ENCODE measurements at places on chromosomes 4 and X.

GRCh38 chrX:55715847-55716246 is 1.7 kb upstream of the RRAGB start:
- no peak for DNase-seq

DNA sequence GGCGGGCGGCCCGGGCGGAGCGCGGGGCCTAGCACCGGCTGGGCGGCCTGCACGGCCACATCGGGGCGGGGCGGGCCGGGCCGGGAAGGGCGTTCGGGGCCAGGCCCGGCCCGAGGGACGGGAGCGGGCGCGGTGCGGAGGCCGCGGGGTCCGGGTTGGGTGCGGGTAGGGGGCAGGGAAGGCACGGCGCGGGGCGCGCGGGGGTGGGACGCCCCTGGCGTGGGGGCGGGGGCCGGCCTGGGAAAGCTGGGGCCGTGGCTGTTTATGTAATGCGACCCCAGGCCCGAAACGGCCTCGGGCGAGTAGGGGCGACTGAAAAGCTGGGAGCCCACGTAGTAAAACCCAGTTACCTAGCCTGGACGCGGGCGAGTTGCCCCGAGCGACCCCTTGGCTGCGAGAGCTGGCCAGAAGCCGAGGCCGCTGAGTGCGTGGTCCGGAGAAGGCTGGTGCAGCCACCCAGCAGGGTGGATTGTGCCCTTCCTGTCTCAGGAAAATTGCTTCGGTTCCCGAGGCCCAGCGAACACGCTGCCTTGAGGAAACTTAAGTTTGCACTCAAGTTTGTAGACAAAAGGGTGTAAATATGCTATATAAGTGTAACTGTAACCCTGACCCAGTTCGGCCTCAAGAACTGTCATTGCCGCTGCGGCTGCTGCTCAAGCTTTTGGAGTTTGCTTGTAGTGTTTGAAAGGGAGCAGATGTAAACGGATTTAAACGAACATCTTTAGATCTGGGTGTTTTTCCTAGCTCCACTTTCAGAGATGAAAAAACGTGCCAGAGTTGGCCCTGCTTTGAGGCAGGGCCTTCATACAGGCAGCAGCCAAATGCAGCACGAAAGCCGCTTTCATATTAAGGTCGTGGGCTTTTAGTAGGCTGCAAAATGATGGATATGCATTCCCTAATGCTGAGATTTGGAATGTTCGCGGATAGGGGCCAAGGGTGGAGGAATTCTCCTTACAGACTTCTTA is 674 bp downstream of the SEC24B start:
- no peak for DNase-seq

DNA sequence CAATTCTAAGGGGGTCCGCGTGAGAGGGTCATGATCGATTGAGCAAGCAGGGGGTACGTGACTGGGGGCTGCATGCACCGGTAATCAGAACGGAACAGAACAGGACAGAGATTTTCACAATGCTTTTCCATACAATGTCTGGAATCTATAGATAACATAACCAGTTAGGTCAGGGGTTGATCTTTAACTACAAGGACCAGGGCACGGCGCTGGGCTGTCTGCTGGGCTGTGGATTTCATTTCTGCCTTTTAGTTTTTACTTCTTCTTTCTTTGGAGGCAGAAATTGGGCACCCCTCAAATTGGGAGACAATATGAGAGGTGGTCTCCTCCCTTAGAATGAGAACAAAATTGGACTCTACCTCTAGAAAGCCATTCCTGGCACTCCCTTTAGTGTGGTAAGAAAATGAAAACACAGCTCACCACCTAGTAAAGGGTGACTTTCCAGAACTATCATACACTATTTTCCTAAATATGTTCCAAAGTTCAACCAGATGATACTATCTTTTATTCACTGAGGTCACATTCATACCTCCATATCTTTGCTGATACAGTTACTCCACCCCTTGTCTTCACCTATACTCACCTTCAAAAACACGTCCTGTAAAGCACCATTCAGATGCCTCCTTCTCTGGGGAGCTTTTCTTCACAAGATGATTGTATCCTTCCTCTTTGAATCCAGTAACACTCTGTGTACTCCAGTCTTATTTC is 1058.3 kb upstream of the SLIT2 start:
- DNase-seq, result no peak

DNA sequence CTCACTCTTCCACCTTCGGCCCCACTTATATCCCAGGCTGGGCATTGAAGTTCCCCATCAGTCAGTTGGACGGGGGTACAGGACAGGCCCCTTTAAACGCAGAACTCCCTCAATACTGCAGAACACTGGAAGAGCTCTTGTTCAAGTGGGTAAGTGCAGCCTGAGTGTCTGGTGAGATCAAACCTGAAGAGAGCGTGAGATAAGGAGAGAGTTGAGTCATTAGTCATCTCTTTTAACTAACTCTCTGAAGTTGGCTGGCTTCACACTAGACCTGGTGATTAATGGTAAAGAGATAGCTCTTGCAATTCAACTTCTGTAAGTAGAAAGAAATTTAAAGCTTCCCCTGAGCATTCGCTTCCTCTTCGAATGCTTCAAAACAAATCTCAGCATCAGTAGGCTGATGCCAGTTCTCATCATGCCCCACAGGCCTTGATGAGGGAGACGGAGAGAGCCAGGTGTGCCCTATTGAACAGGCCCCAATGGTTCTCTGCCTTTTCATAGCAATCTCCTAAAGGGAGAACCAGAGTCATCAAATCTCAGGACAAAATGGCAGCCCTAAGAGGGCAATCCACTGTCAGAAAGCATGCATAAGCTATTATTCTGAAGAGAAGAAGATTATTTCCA is 41.0 kb upstream of the JADE1 start:
- DNase-seq, result no peak

- no peak for DNase-seq
Observed at GRCh38 chr4:68906780-68907137, 44.8 kb downstream of the UGT2A3 start.

GRCh38 chrX:78573630-78574029 is 85.5 kb downstream of the RTL3 start:
- DNase-seq, result no peak

DNA sequence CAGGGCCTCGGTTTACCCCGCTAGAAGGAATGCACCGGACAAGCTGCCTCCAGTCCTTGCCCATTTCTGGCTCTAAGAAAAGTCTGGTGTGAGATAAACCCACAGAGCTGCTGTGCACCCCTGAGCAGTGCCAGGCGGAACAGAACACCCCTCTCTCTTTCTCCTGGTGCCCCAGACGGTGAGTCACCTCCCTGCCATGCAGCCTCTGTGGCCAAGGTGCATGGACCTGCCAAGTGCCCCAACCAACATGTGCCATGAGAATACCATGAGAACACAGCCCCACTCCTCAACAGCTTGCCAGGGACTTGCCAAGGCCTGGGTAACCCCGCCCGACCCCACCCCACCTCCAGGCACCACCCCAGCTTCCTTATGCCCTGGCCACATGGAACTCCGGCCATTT is 47.7 kb upstream of the MAN2B2 start:
- no peak for DNase-seq

DNA sequence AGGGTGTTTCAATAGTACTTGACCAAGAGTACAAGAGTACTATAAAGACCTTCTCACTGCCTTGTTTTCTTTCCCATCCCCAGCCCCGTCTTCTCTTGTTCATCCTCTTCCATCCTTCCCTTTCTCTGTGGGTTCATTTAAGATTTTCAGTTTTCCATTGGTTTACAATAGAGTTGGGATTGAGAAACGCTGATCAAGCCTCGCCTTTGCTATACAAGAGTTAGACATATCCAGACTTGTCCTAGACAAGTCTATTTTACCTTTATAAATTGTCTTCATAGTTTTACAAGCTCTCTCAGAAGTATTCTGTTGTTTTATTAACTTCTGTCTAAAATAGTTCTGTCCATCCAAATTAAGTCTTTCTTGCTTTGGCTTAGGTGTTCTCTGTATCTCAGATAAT is 29.6 kb upstream of the SCML1 start:
- no peak for DNase-seq

GRCh38 chr4:23945451-23946017 is 55.7 kb upstream of the PPARGC1A start:
- DNase-seq, result no peak

DNA sequence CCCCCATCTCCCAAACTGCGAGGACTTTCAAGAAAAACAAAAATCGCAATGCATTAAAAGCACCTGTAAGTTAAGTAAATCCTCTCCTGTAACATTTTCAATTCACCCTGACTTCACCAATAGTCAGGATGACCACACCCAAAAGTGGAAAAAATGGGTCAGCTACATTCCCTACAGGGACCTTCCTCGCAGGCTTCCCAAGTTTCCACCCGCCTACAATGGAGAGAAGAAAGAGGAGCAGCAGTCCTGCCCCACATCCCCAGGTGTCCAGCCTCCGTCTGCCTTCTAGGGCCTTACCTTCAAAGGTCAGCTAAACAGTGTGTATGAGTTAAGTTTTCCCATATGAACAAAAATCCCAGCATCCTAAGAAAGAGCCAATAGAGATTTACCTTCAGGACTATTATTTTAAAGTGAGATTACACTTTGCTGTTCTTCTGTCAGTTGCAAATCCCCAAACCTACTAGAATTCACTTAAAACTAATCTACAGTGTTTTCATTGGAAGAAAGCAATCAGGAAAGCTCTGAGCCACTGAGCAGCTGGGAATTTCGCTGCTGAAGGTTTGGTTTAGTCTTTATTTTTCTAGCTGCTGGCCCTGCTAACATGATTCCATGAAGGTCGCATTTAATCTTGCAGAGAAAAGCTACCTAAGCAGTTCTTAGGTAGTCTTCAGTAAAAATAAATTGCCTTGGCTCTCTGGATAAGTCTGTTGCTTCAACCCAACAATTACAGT is 12.5 kb downstream of the IRF2 start:
- no peak for DNase-seq

- no peak for DNase-seq
Observed at GRCh38 chrX:80876877-80877276, 67.2 kb upstream of the BRWD3 start.

DNA sequence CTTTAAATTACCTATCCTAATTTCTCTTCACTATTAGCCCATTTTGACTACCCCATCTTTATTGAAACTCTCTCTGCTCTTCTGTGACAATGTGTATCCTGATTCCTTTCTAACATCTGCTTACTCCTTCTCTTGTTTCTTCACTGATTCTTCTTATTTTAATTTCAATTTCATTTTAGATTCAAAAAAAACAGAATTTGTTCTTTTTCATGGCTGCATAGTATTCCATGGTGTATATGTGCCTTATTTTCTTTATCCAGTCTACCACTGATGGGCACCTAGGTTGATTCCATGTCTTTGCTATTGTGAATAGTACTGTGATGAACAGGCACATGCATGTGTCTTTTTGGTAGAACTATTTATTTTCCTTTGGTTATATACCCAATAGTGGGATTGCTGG is 120.0 kb upstream of the VAMP7 start:
- DNase-seq, result no peak

- no peak for DNase-seq
Observed at GRCh38 chr4:138981930-138982390, 33.6 kb upstream of the NOCT start.

DNA sequence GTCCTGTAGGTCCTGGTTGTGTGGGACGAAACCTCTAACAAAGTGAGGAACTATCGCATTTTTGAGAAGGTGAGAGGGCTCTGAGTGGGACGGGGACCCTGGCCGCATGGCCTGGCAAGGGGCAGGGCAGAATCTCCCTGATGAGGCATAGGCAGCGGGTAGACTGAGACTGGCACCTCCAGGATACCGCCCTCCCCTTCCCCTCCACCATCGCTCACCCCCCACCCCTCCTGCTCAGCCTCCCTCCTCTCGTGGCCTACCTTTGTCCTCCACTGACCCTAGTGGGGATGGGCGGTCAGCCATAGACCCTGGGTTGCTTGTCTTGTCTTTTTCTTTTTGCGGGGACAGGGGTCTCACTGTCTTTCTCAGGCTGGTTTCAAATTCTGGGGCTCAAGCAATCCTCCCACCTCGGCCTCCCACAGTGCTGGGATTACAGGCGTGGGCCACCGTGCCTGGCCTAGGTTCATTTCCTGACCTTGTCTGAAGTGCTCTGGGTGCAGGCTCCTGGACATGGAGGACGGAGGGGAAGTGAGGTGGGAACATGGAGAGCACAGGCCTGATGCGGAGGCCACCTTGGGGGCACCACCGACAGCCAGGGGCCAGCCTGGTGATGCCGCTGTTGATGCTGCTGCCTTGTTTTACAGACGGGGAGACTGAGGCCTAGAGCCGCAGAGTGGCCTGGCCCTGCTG is 10.5 kb upstream of the ADD1 start:
- DNase-seq, result no peak

DNA sequence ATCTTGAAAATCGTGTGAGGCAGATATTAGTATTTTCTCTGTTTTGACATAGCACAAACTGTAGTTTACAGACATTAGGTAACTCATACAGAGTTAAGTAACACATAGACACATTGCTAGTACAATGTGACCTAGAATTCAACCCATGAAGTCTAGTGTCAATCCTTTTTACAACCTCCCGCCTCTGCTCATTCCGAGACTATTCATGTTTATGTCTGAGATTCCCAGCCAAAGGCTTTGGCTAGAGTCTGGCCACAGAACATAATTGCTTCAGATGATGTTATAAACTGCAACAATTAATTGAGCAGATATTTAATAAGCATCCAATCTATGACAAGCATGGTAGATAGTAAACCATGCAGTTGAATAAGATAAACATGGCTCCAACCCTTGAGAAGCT is 841.0 kb downstream of the STIM2 start:
- DNase-seq, result no peak

- DNase-seq, result no peak
Observed at GRCh38 chrX:132612821-132613564, 124.2 kb upstream of the MBNL3 start.

GRCh38 chr4:110615353-110616237 is 7.3 kb downstream of the PITX2 start:
- no peak for DNase-seq

DNA sequence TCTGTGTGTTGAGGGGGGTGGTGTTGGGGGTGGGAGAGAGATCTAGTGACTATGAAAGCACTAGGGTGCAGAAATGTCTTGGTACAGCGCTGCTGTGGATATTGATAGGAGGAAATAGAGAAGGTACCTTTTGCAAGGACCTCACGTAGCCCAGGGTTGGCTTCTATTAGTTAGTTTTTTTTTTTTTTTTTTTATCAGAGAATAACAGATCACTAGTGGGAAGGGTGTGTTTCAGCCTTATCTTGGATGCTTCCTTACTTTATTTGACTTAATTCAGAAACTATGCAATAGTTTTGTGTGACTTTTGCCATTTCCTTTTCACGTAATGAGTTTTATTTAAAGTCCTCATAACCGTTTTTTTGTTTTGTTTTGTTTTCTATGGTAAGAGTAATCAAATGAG is 16.4 kb upstream of the PGRMC2 start:
- no peak for DNase-seq

DNA sequence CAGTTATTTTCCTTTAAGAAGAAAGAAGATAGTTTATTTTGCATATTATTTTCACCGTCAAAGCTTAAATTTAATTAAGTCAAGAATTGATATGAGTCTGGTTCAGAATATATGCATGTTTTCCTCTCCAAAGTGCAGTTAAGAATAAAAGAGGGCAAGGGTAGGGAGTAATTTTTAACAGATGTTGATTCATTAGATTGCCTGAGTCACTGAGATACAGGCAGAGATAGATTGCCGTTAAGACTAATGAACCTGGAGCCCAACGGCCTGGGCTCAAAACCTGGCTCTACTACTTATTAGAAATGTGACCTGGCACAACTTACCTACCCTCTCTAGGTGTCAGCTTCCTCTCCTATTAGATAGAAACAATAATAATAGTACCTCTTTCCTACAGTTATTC is 1037.4 kb upstream of the PABPC4L start:
- DNase-seq, result no peak
